ENCODE measurements at places on chromosomes 1 and 21.

- no peak for DNase-seq
These were observed 7.7 kb downstream of the CNIH3 start for GRCh38 chr1:224623743-224624333.

- DNase-seq, result no peak
These were observed 81.4 kb downstream of the TGFBR3 start for GRCh38 chr1:91804546-91805023.

DNA sequence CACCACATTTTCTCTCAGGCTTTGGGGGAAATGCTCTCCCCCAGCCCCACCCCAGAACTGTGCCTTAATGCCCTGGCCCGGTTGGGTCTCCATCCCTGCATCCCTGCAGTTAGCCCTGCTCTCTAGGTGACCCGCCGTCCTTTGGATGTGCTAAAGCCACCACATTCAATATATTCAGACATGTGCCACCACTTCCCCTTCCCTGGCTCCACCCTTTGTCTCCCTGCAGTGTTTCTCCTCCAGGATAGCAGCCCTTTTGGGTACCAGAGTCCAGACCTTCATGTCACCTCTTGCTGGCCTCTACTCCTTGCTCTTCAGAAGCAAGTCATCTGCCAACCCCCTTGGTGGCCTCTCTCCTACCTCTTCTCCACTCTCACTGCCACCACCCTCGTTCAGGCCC is 41.8 kb downstream of the RUNX1 start:
- no peak for DNase-seq

DNA sequence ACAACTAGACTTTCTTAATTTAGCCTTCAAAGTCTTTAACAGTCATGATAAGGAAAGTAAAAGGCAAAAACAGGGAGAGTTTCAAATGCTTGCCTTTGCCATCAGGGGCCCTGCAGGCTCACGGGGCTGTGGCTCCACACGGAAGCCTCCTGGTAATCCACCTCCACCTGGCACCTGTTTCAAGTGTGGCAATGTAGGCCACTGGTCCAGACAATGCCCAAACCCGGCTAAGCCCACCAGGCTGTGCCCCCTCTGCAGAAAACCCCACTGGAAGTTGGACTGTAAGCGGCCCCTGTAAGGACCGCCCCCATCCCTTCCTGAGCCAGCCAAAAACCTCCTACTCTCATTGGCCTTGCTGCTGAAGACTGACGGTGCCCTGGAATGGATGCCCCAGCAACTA is 32.5 kb downstream of the VN1R5 start:
- no peak for DNase-seq

- no peak for DNase-seq
These were observed 47.8 kb upstream of the SRSF10 start for GRCh38 chr1:24027838-24028468.

GRCh38 chr1:194151056-194151455 is 964.6 kb upstream of the B3GALT2 start:
- no peak for DNase-seq

DNA sequence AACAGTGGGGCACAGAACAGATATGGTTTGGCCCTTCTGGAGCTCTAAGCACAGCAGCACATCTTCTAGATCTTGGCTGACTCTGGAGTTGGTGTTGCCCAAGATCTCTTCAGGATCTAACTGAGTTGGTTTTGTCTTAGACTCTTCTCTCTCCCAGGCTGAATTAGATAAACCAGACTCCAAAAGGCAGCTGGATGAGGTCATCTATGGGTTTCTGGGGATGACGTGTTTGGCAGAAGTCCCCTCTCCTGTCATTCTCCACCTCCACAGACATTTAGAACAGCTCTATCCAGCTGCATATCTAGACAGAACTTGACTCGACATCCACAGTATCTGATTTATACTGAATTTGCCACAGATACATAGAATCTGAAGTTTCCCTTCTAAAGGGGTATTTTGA is 75.3 kb downstream of the ST6GALNAC5 start:
- no peak for DNase-seq

DNA sequence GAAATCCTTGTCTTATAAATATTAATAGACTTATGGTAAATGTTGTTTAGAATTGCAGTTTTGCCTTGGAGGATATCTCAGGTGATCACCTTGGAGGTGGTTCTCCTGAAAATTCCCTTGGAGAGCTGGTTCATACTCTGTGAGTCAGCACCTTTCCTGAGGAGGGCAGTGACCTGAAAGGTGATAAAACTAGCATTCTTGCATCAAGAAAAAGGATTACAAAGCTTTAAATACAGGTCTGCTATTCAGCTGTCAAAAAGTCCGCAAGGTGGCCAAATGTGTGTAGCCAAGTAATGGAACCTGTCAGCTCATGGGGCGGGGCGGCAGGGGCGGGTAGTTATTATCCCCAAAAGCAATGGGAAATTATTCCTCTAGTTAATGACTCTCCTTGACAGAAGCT is 52.8 kb upstream of the EDARADD start:
- DNase-seq, result no peak

DNA sequence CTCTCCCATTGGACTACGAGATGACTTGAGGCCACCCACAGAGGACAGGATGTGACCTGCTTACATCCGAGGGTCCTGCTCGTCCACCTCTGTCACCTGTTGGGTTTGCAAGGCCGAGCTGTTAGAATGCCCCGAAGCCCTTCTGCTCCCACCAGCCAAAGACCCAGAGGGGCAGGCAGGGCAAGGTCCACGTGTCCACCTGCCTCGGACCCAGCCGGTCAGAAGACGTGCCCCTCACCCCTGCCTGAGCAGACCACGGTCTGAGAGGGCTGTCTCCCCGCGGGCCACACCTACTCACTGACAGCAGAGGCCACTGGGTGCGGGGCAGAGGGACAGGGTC is 30.3 kb upstream of the TRAPPC10 start:
- DNase-seq, result no peak

- no peak for DNase-seq
These were observed 3.1 kb downstream of the KCNK1 start for GRCh38 chr1:233617025-233617424.

GRCh38 chr1:44803312-44804095 is 3.3 kb downstream of the PLK3 start:
- no peak for DNase-seq

GRCh38 chr1:209743145-209743482 is 12.7 kb upstream of the TRAF3IP3 start:
- no peak for DNase-seq

- DNase-seq, result no peak
These were observed 4.5 kb downstream of the FHL3 start for GRCh38 chr1:38000529-38001455.

DNA sequence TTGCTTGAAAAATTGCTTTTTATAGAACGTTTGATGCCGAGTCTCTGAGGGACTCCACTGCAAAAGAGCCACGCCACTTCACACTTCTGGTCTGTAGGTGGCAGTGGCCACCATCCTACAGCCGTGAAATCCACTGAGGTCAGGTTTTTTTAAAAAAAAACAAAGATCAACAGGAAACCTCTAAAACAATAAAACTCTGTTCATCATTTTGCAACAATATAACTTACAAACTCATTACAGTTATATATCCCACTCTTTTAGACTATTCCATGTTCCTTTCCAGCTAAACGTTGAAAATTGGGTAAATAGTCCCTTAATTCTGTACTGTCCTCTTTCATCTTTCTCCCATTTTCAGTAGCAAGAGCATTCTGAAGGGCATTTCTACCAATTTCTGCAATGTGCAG is 64.6 kb upstream of the FMN2 start:
- DNase-seq, result no peak

GRCh38 chr1:172775606-172776005 is 116.7 kb downstream of the FASLG start:
- no peak for DNase-seq

GRCh38 chr1:149879556-149879955 is 19.8 kb upstream of the BOLA1 start:
- DNase-seq, result no peak

DNA sequence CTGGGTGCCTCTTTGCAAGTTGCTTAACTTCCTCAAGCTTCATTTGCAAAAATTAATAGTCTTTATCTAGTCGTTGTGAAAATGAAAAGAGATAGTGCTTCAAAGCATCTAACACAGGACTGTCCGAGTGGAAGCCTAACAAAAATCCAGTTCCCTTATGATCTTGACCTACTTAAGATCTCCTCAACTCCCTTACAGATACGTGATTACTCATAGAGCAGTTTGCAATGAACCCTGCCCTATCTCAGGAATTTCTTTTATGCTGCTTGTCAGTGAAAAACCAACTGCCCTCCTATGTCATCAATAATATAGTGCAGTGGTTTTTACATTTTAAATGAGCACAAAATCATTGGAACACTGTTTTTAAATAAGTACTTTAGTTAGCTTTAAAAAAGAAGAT is 314.3 kb downstream of the BACH1 start:
- DNase-seq, result no peak

DNA sequence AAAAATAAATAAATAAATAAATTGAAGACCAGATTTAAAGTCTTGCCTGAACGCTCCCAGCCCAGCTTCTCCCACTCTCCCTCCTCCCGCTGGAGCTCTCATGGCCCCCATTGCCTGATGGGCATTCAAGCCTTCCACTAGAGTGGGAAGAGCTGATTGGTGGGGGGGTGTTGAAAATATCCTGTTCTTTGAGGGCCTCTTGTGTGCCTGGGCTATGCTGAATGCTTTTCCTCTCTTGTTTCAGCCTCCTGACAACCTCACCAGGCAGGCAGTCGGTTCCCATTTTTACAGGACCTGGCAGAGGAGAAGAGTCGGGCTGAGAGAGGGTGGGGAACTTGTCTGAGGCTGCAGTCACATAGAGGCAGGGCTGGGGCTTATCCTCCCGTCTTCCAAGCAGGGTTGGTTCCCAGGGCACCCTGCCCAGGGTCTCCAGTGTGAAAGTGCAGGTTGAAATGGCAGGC is 59.2 kb upstream of the SSBP3 start:
- no peak for DNase-seq

- DNase-seq, result no peak
These were observed 18.6 kb downstream of the LRRC38 start for GRCh38 chr1:13495186-13495585.

DNA sequence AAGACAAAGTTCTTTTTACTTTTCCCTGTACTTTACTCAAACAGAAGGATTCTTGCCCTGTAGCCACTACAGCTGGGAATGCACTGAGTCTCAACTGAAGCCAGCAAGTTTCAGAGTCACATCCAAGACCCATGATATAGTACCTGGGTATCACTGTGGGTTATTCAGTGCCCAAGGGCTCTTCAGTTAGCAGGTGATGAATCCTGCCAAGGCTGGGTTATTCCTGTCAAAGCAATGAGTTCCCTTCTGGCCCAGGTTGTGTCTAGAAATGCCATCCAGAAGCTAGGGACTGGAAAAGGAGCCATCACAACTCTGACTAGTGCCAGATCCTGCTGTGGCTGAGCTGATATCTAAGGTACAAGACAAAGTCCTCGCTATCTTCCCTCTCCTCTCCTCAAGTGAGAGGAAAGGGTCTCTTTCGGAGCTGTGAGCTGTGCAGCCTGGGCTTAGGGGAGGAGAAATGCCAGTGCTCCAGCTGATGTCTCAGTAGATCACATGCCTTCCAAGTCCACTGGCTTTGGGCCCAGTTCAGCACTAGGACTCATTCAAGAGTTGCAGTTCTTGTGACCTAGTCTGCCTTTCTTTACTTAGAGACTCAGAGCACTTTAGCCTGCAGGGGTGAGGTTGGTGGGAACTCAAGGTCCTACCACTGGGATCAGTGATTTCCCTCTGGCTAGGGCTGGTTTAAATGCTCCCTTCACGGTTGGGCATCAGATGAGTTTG is 369.4 kb downstream of the TBX15 start:
- no peak for DNase-seq

DNA sequence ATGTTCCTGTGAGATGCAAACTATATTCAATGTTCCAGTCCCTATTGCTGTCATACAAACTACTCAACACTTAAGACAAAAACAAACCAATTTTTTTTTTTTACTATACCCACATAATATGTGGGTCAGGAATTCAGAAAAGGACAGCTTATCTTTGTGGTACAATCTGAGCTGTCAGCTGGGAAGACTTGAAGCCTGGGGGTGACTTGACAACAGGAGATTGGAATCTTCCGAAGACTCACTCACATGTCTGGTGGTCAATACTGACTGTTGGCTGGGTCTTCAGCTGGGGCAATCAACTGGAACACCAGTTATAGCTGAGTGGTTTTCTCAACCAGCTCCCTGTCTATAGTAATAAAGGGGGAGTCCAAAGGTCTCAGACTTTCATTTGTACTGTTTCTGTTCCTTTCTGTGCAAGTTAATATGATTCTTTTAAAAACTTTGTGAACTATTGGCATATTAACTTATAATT is 81.7 kb upstream of the ATP1B1 start:
- no peak for DNase-seq

GRCh38 chr1:151819227-151819835 is 12.3 kb downstream of the RORC start:
- no peak for DNase-seq

DNA sequence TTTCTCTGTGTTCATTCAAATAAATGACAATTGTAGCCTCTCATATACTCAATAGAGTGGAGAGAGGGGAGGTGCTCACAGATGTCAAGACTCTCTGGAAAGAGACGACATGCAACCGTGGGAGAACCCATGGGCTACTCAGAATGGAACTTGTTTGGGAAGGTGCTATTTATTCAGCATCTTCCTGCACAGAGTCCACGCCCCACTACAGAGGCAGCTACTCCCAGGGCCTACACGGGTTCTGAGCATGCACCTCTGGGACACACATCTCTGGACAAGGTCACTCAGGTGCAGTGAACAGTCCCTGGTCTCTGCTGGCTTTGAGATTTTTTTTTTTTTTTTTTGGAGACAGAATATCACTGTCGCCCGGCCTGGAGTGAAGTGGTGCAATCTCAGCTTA is 64.1 kb downstream of the NID1 start:
- DNase-seq, result no peak

DNA sequence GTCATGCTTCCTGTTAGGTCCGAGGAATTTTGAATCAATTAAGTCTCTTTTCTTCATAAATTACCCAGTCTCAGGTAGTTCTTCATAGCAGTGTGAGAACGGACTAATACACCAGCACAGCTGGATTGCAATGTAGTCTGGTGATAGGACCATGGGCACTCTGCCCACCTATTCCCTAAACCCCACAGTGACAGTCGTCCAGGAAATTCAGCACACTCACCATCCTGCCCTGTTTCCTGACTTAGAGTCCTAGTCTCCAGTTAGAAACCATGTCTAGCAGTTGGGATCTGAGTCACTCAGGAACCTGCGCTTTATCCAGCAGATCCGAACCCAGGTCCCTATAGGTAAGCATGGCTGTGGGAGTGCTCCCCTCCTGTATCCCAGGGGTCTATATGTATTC is 149.3 kb upstream of the TNR start:
- DNase-seq, result no peak
